ENCODE measurements at places on chromosomes 12 and 14.

DNA sequence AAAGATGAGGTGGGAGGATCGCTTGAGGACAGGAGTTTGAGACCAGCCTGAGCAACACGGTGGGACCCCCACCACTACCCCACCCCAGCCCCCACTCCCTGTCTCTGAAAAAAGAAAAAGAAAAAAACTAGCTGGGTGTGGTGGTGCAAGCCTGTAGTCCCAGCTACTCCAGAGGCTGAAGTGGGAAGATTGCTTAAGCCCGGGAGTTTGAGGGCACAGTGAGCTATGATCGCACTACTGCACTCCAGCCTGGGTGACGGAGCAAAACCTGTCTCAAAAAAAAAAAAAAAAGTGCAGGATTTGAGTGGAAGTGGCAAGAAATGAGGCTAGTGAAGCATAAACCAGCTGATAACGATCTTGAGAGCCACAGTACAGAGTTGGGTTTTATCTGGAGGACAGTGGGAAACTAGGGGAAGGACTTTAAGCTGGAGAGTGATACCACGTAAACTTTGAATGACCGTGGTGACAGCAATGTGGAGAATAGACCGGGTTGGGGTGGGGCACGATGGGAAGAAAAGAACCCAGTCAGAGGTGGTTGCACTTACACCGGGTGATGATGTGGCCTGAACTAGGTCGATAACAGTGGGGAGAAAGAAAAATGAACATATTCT lies 85.3 kb downstream of the TMEM260 start:
- no peak for DNase-seq

GRCh38 chr14:51562816-51563215 lies 88.9 kb upstream of the FRMD6 start:
- no peak for DNase-seq

DNA sequence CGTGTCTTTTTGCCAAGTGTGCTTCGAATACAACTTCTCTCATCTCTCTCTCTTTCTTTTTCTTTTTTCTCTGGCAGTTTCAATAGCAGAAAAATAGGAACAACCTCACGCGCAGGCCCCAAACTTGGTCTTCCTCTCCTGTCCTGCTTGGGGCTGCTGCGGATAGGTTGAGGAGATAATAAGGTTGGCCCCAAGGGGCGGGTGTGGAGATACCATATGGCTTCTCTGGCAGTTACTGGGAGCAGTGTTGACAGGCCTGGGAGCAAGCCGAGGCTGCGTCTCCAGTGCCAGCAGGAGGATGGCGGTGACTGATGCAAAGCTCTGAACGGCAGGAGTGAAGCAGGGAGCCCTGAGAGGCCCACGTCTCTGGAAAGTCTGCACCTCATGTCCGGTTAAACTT lies 89.5 kb upstream of the MANSC4 start:
- DNase-seq, result no peak

DNA sequence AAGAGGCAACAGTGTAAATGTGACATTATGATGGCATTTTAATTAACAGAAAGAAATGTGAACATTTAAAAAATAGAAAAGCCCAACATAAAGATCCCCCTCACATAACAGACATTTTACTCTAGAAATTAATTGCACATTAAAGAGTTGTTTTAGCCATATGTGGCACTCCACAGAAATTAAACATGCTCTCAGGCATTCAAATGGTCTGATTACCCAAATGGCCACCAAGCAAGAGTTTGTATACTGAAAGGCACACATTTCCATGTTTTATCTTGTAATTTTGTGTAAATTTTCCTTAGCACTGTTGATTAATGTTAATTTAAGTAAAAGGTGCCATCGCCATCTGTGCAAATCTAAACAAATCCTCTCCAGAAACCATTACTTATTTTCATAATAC lies 43.5 kb downstream of the GTF2A1 start:
- no peak for DNase-seq

GRCh38 chr12:118689793-118690192 lies 291.5 kb upstream of the SRRM4 start:
- DNase-seq, result no peak

GRCh38 chr14:92409043-92409442 lies 86.1 kb downstream of the SLC24A4 start:
- no peak for DNase-seq

- no peak for DNase-seq
These were observed at the start of the genes KLHL42 and MANSC4 for GRCh38 chr12:27779920-27780611. TSS of gene KLHL42 (plus strand) at chr12:27780233. CDS start at chr12:27780331, 98 bp downstream. TSS of gene MANSC4 (minus strand) at chr12:27780236. CDS start at chr12:27771276, 8,960 bp downstream.

DNA sequence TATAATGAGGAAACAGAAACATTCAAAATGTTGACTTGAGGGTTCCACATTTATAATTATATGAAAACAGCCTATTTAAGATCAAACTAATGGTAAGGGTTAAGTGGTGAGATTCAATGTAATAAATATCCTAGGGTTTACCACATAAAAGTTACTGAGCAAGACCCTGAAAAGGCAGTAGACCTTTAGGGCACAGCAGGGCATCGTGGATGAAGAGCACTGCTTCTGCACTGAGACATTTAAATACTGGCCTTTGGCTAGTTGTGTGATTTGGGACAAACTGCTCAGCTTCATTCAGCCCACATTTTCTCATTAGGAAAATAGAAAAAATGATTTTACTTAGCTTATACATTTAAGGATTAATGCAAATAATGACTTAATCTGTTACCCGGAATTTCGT lies 42.0 kb downstream of the CNTN1 start:
- DNase-seq, result no peak

GRCh38 chr14:31961896-31962295 lies 115.2 kb upstream of the ARHGAP5 start:
- DNase-seq, result no peak

GRCh38 chr12:42923583-42923982 lies 334.0 kb upstream of the PRICKLE1 start:
- no peak for DNase-seq

- no peak for DNase-seq
These were observed 662 bp upstream of the NELL2 start for GRCh38 chr12:44876544-44877410.

DNA sequence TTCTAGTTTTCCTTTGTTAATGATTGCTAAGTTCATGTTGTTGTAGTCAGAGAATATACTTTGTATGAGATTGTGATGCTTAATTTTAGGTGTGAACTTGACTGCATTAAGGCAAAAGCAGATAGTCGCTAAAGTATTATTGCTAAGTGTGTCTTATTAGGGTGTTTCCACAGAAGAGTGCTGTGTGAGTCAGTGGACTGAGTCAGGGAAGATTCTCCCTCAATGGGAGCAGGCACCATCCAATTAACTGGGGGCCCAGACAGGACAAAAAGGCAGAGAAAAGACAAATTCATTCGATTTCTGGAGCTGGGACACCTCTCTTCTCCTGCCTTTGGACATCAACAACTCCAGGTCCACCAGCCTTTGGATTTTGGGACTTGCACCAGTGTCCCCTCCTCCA lies 48.5 kb downstream of the BAZ1A start:
- DNase-seq, result no peak

GRCh38 chr12:131356485-131357184 lies 354.3 kb upstream of the SFSWAP start:
- no peak for DNase-seq
